ENCODE measurements at places on chromosomes 4 and X.

DNA sequence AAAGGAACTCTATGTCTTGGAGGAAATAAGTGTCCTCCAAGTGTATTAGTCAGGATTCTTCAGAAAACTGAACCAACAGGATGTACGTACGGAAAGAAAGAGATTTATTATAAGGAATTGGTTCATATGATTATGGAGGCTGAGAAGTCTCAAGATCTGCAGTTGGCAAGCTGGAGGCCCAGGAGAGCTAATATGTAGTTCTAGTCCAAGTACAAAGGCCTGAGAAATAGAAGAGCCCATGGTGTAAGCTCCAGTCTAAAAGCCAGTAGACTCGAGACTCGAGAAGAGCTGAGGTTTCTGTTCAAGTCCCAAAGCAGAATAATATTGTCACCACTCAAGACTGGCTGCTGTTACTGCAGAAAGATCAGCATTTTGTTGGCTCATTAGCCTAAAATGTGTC lies 65.3 kb upstream of the EFNB1 start:
- no peaks in the 10 kb centered on the region for H3K27me3 ChIP-seq
- no peak overlapping the region for H3K27ac ChIP-seq
- H3K4me1 ChIP-seq = no peaks in the 10 kb centered on the region
- H3K4me3 ChIP-seq = no peak overlapping the region
- H3K36me3 ChIP-seq = no peaks in the 10 kb centered on the region

DNA sequence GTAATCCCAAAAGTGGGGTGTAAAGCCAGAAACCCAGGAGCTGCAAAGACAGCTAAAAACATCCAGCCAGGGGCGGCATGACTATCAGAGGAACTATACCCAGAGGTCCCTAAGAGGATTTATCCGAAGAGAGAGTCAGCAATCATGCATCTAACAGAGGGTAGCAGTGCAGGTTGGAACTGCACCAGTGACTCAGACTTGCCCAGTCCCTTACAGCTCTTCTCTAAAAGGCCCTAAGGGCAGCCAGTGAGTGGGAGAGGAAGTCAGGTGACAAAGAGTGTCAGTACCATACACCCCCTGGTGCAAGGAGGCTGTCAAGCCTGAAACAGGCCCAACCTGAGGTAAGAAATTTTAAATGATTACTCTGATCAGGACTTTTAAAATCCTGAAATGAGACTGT lies 88.1 kb downstream of the CAMK2D start:
- DNase-seq = no peak
- H3K36me3 ChIP-seq = peaks cover 5% of the 10 kb centered on the region
- no peak overlapping the region for H3K27ac ChIP-seq
- H3K27me3 ChIP-seq = no peaks in the 10 kb centered on the region

DNA sequence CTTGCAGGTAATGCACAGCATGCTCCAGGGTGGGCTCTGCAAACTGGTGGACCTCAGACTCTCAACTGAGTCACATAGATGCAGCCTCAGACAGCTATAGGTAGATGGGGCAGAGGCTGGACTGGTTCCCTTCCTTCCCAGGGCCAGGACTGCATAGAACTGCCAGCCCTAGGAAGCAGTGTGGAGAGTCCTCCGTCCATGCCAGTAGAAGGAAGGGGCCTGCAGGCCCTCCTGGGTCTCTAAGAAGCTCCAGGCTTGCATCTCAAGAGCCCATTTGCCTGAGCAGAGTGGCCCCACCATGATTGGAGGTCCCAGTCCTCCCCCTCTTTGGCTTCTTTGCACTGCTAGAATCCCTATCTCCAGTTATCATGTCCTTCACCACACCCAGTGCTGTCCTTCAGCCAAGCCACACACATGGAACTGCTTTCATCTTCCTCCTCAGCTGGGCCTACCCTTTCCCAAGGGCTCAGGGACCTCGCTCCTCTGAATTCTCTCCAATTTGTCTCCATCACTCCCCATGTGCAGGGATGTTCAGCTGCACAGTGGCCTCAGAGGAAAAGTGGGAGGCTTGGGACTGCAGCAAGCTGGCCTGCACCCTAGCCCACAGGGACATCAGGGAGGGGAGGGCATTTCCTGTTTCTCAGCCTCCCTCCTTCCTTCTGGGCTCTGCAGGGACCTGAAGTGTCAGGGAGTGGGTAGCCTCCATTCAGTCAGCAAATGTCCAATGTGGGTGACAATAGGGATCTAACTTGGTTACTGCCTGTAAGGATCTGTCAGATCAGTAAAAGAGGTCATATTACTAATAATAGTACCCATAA lies 146.0 kb downstream of the PJA1 start:
- no peaks in the 10 kb centered on the region for H3K27me3 ChIP-seq
- no peak overlapping the region for H3K4me3 ChIP-seq

GRCh38 chr4:77358315-77358928 lies 201.4 kb downstream of the CCNG2 start:
- no peak overlapping the region for H3K27ac ChIP-seq
- H3K36me3 ChIP-seq = no peaks in the 10 kb centered on the region
- DNase-seq = no peak
- no peaks in the 10 kb centered on the region for H3K4me1 ChIP-seq

DNA sequence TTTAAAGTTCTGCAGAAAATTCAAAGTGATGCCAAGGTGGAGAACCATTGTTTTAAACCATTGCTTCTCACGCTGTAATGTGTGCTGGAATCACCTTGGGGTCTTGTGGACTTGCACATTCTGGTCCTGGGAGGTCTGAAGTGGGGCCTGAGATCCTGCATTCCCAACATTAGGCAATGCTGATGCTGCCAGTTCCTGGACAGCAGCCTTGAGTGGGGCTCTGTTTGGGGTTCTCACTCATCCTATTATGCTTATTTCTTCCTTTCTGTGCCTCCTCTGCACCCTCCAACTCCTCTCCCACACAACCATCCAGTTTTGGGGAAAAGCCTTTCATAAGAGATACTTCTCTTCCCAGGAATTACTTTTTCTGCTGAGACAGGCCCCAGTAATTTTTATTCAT lies 44.2 kb upstream of the RASSF6 start:
- no peaks in the 10 kb centered on the region for H3K27me3 ChIP-seq
- H3K27ac ChIP-seq = no peak overlapping the region

Measured in CD4-positive, alpha-beta T cell (primary cell).